ENCODE measurements at places on chromosomes 7 and 10.

DNA sequence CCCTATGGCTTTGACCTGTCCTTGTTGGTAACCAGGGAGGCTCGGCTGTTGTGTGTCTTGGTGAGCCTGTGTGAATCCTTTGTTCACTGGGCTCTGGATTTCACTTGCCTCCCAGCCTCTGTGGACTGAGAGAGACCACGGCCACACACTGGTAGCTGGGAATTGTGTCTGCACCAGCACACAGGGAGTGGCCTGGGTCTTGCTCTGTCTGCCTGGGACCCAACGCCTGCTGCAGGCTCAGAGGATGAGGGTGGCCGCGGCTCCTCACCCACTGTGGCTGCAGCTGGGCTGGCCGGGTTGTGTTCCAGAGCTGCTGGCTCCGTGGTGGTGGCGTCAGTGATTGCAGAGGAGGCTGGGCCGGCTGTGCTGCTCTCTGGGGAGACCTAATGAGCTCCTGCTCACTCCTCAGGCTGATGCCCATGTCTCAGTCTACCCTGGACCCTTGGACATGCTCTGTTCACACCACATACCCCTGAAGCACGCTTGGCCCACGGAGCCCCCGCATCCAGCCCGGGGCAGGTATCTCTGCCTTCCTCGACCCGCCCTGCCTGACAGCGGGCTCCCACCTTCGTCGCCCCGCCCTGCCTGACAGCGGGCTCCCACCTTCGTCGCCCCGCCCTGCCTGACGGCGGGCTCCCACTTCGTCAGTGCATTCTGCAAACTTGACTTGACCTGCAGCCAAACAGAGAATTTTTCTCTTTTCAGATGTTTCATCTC is 328.5 kb downstream of the ADARB2 start:
- no peak for DNase-seq

DNA sequence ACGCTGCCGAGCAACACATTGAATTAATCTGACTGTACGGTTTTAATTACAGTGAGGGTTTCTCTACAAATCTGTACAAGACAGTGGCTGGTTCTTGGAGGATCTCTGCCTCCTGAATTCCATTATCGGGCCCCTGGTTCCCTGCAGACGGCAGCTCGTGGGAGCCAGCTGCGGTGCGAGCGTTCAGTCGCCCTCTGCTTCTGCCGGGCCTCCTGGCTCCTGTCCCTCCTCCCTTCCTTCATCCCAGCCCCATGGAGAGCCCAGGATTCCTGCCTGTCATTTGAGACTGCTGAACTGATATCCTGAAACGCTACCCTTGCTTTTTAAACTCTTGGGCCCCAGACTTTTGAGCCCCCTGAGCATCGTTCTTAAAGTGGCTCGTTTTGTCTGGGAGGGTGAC is 6.6 kb upstream of the DLX6 start:
- no peak for DNase-seq

DNA sequence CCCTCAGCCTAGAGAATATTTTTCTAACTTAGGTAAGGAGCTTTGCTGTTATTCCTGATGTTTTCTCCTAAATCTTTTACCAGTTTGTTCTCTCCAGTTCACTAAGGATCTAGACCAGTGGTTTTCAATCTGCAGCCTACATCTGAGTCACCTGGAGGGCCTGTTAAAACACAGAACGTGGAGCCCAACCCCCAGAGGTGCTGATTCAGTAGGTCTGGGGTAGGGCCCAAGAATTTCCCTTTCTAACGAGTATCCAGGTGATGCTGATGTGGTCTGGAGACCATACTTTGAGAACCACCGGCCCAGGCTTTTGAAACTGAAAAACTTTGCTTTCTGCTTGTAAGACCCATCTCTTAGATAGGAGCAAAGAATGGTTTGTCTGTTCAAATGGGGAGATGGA is 51.2 kb upstream of the KMT2E start:
- no peak for DNase-seq

DNA sequence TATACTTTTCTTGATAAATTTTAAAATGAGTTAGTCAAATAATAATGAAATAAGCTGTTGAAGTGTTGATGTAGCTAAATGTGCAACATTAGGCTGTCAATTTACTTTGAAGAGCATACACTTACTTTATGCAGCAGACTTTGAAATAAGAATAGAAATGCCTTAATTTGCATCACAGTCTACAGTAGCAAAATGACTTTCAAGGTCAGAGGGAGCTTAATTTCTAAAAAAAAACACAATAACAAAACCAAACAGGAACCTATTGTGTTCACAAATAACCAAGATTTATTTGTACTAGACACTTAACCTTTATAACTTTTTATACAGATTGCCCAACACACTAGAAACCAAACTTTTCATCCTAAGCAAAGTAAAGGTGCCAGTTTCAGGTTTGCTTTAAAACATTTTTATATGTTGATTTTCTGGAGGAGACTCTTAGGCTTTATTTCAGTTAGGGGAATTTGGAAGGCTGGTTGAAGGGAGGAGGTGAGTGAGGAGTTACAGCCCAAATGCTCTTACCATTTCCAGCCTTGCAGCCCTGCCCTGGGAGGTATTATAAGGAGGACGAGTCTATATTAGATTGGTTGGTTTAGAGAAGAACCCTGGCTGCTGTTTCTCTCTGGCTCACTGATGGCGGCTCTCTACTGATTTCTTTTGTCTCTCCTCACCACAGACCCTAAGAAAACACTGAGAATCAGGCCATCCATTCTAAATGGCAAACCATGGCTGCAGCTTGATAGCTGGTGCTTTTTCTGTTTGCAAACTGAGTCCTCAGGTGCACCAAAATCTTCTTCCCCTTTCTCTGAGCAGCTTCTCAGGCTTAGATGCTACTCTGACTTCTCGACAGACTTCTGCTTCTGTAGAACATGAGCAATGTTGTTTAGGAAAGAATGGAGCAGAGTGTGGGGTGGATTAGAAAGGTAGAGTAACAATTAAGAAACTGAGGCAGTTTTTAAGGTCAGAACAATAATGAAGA is 55.2 kb upstream of the RPA3 start:
- DNase-seq, result no peak

- no peak for DNase-seq
Observed at GRCh38 chr10:133196221-133196915, 33.6 kb upstream of the UTF1 start.

- no peak for DNase-seq
Observed at GRCh38 chr10:103757531-103758293, 97.7 kb downstream of the SH3PXD2A start.

GRCh38 chr7:101294039-101294831 is 27.4 kb downstream of the IFT22 start:
- DNase-seq, result no peak

DNA sequence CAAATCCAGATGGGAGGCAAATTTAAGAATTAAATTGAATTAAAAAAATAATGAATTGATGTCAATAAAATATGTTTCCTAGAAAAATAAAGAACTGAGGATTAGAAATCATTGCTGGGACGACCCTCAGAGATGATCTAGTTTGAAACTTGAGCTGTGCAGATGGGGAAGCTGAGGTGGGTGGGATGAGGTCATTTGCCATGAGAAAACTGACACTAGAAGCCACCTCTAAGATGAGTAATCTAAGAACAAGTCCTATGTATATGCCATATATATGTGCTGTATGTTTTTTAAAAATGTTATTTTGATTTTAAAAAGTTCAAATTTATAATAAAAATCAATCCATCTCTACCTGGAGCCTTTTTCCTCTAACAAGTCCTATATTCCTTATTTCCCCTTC is 135.7 kb downstream of the RSU1 start:
- DNase-seq, result no peak

DNA sequence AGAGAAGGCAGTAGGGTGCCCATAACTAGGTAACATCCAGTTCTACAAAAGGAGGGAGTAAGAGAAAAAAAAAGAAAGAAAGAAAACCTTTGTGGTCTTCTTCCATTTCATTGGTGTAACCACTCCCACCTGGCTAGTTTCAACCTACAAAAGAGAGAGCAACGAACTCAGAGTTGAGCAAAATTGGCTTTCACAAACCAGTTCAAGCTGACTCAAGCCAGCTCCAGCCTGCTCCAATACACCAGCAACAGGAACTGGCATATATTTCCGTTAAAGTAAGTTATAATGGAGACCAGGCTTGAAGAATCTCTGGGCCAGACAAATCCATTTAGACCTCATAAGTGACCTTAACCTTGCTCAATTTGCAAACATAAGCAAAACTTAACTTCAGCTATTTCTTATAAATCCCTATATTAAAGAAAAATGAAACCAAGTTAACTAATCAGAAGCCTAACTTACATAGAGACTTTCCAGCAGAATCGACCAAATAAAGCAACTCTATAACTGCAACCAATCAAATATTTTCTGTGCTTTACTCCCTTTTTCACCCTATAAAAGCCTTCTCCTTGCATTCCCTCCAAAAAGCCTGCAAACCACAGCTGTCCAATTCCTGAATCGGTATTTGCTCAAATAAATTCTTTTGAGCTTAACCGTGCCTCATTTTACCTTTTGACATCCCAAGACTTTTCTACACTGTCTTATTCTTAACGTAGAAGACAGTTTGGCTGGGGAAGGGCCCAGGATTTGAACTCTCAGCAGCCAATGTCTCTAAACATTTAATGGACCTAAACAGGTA is 10.1 kb downstream of the ANKRD22 start:
- no peak for DNase-seq

- DNase-seq, result no peak
Observed at GRCh38 chr7:47497367-47498096, 84.4 kb downstream of the TNS3 start.

DNA sequence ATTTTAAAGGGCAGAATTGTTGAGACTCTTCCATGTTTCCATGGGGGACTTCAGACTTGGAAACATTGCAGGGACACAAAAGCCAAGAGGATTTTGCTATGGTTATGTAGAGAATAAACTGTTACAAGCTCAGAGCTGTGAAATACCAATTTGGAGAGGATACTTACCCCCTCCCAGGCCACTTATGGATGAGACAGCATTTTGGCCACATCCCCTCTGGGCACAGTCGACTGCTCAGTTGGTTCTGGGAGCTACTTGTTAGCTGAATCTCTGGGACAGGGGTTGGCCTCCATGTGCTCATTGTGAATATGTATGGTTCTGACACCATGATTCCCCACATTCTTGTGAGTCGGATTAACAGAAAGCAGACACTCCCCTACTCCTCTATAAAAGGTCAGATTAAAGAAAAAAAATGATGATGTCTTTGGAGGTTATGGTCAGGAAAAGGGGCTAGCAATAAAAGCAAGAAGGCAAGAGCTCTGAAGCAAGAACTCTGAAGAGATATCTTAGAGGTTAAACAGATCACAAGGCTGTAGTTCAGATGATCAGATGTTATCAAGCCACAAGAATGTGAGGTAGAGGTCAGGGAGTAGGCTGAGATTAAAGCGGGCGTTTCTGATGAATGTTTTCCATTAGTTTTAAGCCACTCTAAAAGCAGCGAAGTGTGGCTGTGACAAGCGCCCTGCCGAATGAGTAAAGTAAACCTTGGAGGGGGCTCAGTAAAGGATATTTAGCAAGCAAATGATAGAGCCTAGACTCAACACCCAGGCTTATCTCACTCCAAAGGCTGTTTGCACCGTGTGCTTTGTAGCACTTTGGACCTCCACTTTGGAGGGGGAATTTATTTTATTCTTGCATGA is 17.2 kb downstream of the STAMBPL1 start:
- DNase-seq, result no peak

GRCh38 chr7:45689011-45689796 is 115.0 kb downstream of the ADCY1 start:
- DNase-seq, result peak; percentile 55

DNA sequence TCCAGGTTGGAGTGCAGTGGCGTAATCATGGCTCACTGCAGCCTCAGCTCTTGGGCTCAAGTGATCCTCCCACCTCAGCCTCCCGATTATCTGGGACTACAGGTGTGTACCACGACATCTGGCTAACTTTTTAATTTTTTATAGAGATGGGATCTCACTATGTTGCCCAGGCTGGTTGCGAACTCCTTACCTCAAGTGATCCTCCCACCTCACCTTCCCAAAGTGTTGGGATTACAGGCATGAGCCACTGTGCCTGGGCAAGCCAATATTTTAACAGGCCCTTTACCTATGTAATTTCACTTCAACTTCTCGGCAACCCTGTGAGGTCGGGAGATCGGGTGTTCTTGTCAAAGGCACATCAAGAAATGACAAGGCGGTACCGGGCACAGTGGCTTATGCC is 146.3 kb downstream of the CUX1 start:
- DNase-seq, result no peak
